GM03348 (cell line): ENCODE measurements at places on chromosomes 2 and 18.
A peak's percentile ranks its signal among the peaks of the same experiment; 100 is the strongest.

DNA sequence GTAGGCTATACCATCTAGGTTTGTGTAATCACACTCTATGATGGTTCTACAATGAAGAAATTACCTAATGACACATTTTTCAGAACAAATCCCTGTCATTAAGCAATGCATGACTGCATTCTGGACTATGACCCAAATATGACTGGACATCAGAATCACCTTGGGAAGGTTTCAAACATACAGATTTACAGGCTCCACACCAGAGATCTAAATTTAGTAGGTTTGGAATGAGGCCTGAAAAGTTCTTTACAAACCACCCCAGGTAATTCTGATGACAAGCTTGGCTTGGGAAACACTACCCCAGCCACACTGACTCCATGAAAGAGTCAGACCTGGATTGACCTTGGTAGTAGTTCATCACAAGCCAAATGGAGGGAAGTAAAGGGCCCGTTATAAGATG, 52.2 kb upstream of the NFE2L2 start:
- DNase-seq = no peak

DNA sequence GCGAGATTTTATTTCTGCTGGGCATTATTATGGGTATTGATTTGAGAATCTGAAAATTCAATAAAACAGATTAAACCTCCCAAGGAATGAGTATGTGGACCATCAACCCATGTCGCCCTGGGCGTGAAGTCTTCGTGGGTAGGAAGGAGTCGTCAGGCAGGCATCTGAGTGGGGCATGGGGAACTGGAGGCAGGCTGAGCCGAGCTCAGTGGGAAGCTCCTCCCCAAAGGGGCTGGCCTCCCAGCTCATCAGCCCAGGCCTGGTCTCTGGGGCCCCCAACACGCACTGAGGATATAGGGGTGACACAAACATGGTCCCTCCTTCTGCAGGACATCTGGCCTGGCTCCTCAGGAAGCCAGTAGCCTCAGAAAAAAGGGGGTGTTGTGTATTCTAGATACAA, 265.2 kb downstream of the TFCP2L1 start:
- DNase-seq = no peak

DNA sequence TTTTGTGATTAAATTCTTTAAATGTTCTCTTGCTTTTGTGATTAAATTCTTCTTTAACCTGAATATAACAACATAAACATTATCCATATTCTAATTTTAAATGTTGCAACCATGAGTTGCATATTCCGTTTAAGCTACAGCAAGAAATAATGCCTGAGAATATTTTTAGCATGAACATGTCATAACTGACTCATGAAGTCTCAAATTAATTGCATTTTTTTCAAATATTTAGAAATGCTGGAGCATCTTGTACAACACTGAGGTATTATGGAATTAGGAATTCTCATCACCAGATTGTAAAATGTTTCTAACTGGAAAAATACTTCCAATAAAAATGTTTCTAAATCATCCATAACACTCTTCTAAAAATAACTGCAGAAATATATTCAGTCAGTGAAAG, 14.7 kb downstream of the ROCK2 start:
- peak; percentile 53 for DNase-seq

DNA sequence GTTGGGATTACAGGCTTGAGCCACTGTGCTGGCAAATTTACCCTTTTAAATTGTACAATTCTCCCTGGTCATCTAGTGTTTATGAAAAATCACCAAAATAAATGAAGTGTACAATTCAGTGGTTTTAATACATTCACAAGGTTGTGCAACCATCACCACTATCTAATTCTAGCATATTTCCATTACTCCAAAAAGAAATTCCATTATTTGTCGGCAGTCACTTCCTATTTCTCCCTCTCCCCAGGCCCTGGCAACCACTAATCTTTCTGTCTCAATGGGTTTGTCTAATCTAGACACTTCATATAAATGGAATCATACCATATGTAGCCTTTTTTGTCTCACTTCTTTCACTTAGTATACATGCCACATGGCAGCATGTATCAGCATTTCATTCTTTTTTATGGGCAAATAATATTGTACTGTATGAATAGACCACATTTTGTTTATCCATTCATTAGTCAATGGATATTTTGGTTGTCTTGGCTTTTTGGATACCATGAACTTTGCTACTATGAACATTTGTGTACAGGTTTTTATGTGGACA, 12.6 kb upstream of the POLE4 start:
- no peak for DNase-seq

DNA sequence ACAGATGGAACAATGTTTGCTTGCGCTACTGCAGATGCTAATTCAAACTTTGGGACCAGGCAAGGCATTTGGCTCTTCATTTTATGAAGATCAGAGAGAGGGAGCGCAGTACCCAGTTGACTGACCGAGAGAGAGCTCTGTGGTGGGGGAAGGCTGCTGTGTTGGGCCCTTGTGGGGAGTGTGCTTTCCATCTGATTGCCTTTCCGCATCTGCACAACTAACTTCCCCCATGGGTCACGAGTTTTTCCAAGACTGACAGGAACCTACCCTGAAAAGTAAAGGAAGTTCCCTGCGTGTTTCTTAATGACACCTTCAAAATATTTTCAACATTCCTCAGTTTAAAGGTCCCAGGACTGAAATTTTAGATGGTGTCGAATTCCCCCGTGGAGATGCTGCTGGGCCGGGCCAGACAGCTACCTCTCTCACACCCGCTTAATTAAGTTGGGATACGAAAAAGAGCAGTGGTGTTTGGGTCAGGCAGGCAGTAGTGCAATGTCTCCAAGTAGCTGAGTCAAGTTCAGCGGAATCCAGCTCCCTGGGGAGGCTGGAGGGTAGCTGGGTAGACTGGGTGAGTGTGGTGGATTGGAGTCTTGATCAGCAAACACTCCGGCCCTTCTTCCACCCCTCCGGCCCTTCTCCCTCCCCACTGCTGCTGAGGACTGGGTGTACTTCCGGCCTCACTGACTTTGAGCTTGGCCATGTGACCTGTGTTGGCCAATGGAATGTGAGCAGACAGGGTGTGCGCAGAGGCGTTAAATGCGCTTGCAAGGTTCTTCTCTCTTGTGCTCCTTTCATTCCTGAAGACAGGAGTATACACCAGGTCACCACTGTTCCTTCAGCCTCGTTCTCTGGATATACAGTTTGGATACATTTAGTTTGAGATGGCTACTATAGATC, 2.3 kb upstream of the ARHGAP25 start:
- DNase-seq = no peak

DNA sequence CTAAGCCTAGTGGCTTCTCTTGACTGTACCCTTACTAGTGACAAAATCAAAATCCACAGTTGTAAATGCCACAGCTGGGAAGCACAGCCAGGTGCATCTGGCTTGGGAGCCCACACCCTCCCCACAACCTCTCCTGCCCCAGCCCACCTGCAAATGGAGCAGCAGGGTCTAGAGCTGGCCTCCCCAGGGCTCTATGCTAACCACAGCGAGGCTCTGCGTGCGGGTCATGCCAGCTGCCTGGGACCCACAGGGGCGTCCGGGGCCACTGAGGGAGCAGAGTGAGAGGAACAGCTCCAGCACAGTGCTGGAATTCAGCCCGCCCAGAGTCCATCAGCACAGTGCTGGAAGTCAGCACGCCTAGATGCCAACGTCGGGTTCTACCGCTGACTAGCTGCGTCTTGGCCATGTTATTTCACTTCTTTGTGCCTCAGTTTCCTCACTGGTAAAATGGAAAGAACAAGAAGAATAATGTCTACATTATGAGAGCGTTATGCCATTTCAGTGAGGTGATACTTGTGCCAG, 109.1 kb upstream of the ID2 start:
- no peak for DNase-seq

GRCh38 chr2:143696651-143697050, 567.4 kb downstream of the ARHGAP15 start:
- DNase-seq = no peak

GRCh38 chr18:3207565-3207964, 12.2 kb downstream of the MYOM1 start:
- no peak for DNase-seq

DNA sequence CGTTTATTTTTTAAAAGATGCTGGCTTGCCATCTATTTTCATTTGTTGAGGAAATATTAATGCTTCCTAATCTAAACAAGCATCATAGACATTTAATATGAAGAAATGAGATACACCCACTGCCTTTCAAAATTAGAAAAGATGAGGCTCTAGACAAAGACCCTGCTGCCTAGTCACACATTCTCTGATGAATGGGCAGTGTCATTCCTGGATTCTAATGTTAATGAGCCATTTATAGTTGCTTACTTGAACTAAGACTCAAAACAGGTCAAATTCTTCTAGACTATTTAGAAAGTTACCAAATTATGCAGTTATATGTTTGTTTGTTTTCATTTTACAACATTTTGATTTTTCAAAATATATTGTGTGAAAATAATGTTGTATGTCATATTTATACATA, 237.6 kb downstream of the CDH7 start:
- DNase-seq = no peak

GRCh38 chr2:150824118-150824517, 336.7 kb upstream of the RND3 start:
- DNase-seq = no peak

GRCh38 chr18:9109523-9109922, 7.0 kb downstream of the NDUFV2 start:
- peak; percentile 46 for DNase-seq

- DNase-seq = no peak
Measured at GRCh38 chr2:15964936-15965563, 24.7 kb downstream of the MYCN start.

- no peak for DNase-seq
Measured at GRCh38 chr2:3642521-3643215, 15.3 kb upstream of the ALLC start.

- no peak for DNase-seq
Measured at GRCh38 chr2:134706587-134707329, 12.0 kb downstream of the TMEM163 start.

GRCh38 chr2:85390941-85391669, 19.1 kb downstream of the CAPG start:
- DNase-seq = peak; percentile 81

GRCh38 chr18:55100817-55101457, 141.7 kb upstream of the CCDC68 start:
- peak; percentile 39 for DNase-seq

DNA sequence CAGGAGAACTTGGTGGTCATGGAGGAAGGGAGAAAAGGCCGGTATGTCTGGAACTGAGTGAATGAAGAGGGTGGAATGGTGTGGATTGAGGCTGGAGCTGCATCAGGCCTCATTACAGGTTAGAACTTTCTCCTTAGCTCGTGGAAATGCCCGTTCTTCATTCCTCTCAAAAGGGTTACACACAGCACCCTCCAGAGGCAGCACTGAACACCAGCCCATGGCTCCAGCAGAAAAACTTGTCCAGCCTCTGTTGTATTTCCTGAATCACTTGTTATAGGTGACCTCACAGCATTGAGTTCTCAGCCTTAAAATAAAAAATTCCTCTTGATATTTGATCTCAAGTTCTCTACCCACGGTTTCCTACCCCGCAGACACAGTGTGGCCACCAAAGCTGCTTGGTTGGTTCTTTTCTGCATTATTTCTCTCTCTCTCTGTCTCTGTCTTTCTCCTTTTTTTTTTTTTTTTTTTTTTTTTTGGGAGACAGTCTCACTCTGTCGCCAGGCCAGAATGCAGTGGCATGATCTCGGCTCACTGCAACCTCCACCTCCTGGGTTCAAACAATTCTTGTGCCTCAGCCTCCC, 89.6 kb downstream of the ITGB1BP1 start:
- peak; percentile 82 for DNase-seq

- DNase-seq = no peak
Measured at GRCh38 chr2:218368621-218369153, 12.0 kb downstream of the CATIP start.

- DNase-seq = no peak
Measured at GRCh38 chr2:45909677-45910191, 258.3 kb downstream of the PRKCE start.

DNA sequence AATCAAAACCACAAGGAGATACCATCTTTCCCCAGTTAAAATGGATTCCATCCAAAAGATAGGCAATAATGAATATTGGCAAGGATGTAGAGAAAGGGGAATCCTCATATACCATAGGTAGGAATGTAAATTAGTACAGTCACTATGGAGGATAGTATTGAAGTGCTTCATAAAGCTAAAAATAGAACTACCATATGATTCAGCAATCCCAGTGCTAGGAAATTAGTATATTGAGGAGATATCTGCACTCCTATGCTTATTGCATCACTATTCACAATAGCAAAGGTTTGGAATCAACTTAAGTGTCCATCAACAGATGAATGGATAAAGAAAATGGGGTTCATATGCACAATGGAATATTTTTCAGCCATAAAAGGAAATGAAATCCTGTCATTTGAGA, 251.2 kb downstream of the ZNF804A start:
- no peak for DNase-seq

- DNase-seq = no peak
Measured at GRCh38 chr18:13366962-13367892, 148.7 kb downstream of the LDLRAD4 start.

DNA sequence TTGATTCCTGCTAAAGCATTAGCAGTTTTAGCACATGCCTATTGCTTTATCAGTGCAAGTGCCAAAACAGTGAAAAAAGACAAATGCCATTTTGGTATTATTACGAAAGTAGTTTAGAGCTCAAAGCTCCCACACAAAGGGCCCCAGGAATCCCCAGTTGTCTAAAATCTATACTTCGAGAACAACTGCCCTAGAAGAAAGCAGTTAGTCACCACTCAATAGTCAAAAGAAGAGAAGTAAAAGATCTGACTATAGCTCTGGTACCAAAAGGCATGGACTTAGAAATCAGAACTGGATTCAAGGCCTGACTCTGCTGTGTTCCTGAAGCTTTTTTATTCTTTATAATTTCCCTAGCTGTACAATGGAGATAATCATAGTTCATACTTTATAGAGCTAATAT, 21.8 kb downstream of the SCN3A start:
- no peak for DNase-seq

- DNase-seq = peak; percentile 14
Measured at GRCh38 chr2:32358111-32358482, 1.3 kb downstream of the BIRC6 start.

- DNase-seq = peak; percentile 27
Measured at GRCh38 chr2:9739531-9739964, 103.7 kb upstream of the TAF1B start.

- peak; percentile 78 for DNase-seq
Measured at GRCh38 chr2:178279142-178279541, 84.8 kb downstream of the OSBPL6 start.
